ENCODE measurements at places on chromosomes 3 and 15.

DNA sequence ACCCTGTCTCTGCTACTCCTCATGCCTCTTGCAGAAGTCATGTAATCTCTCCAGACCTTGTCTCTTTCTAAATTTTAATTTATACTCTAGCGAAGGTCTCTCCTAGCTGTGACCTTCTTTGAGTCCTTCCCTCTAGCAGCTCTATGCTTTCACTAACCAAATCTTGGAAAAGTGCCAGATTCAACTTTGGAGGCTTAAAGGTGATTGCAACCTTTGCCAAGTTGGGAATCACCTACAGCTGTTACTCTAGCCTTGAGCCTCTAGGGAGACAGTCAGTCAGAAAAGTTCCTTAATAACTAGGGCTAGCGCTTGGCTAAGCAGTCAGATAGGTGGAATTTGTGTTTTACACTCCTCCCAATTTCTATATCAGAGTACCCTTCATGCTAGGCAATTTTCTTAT lies 46.1 kb upstream of the ABI3BP start:
- DNase-seq, result peak; percentile 53

GRCh38 chr3:79564192-79564591 lies 203.6 kb downstream of the ROBO1 start:
- no peak for DNase-seq

DNA sequence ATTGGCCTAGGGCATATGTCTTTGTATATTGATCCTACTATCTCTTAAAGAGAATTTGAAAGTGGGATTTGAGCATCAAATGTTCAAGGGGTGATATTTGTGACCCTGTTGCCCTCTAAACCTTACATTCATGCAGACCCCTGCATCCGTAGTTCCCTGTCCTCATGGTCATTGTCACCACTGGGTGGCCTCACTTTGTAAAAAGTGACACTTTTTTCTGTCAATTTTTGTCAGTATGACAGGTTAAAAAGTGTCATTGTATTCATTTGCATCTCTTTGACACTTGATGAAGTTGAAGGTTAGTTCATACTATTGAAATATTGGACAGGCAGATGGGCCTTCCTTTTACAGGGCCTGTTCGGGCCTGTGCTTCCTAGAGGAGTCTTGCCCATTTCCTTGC lies 12.3 kb upstream of the KLF15 start:
- no peak for DNase-seq

DNA sequence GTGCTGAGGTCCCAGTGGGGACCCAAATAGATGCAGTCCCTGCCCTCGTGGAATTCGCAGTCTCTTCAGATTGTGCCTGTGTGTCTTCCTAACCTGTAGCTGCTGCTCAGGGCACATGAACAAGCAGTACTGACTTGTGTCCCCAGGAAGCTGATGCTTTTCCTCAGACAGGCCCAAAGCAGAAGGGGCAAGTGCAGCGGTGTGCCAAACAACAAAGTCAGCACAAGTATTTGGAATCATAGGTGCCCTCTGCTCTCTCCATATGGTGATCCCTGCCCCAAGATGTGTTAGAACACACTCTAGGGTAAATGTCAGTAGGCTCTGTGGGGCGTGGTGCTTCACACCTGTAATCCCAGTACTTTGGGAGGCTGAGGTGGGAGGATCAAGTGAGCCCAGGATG lies 21.9 kb downstream of the BHLHE40 start:
- DNase-seq, result no peak

Data from stomach (tissue), 19 donors.